ENCODE measurements at places on chromosomes 2 and 18.

GRCh38 chr18:22055466-22056238, 113.7 kb upstream of the GATA6 start:
- DNase-seq = no peak

GRCh38 chr2:60764736-60765534, 8.9 kb downstream of the PAPOLG start:
- no peak for DNase-seq

- no peak for DNase-seq
These were observed 114.3 kb downstream of the MGAT5 start for GRCh38 chr2:134368009-134368817.

DNA sequence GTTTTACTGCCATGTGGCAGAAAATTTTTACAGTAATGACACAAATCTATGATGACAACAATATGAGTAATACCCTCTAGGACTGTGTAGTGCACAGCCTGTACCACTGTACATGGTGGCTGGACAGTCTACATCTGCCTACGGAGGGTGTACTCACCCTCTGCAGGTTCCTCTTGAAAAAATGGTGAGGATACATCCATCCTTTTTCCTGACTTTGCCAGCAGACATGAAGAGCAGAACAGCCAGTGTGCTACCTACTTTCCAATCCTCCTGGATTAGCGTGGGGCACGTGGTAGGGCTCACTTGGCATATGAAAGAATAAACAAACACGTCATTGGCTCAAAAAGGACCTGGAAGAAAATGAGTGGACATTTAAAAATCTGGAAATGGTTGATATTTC, 62.6 kb downstream of the TRPM8 start:
- no peak for DNase-seq

- DNase-seq = no peak
These were observed 63.4 kb upstream of the BOD1L2 start for GRCh38 chr18:57083485-57083884.

GRCh38 chr18:77567205-77567604, 317.6 kb downstream of the GALR1 start:
- no peak for DNase-seq
